Renal pelvis (tissue), 12 donors: ENCODE measurements at places on chromosomes 13 and 19. TPM values are rescaled to one million over a fixed set of nuclear protein-coding genes. Genes with fewer than 3 reads are reported as not detected.

- DNase-seq: no peak
These were observed 49.2 kb downstream of the KLF5 start for GRCh38 chr13:73107970-73108369.

- no peak for DNase-seq
These were observed 343.8 kb downstream of the KCNRG start for GRCh38 chr13:50359041-50359367.

- DNase-seq: no peak
These were observed 467.8 kb upstream of the ARGLU1 start for GRCh38 chr13:107035778-107036177.

GRCh38 chr13:25752957-25753551, 298.8 kb downstream of the SHISA2 start:
- DNase-seq: no peak

GRCh38 chr19:42255766-42256745, 1.1 kb upstream of the ERF start:
- DNase-seq: peak; percentile 63

DNA sequence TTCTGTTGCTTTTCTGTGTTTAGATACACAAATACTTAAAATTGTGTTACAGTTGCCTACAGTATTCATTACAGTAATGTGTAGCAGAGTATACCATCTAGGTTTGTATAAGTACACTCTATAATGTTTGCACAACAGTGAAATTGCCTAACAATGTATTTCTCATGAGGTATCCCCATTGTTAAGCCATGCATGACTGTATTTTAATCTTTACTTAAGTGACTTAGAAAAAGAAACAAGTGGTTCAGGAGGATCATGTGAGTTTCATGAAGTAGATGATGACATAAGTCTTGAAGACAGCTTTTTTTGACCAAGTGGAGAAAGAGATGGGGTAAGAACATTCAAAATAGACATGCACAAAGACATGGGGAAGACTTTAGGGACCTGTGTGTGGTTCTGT, 8.4 kb upstream of the KCTD4 start:
- no peak for DNase-seq

DNA sequence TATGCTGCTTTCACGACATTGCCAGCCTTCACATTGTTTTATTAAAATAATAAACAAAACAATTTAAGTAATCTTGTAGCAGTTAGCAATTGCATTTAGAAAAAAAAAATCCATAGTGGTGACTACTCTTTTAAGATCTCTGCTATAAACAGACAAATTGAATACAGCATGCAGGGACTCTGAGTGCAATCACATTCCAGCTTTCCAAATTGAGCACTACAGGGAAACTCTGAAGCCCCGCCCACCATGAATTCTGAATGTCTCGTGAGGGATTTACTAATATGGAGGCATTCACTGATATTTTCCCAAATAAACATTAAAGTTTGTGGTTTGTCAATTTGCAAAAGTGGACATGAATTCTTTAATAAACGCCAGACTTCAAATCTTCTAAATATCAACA, 698.8 kb downstream of the LIG4 start:
- no peak for DNase-seq

- no peak for DNase-seq
These were observed 237.5 kb downstream of the COG6 start for GRCh38 chr13:39892721-39893685.

Gene NR2C2AP
- 14.5 TPM for polyA plus RNA-seq

Gene PSG11
- polyA plus RNA-seq: not detected
